ENCODE measurements at places on chromosomes 16 and 17. TPM values are rescaled to one million over a fixed set of nuclear protein-coding genes. Genes with fewer than 3 reads are reported as not detected.
A peak's percentile ranks its signal among the peaks of the same experiment; 100 is the strongest.

- H3K4me3 ChIP-seq, result no peak overlapping the region
- no peaks in the 10 kb centered on the region for H3K27me3 ChIP-seq
- no peak for DNase-seq
- H3K4me1 ChIP-seq, result peaks cover 26% of the 10 kb centered on the region
Measured at GRCh38 chr16:66036184-66036583, 330.3 kb upstream of the CDH5 start.

PLCG2 gene
- 0.94 TPM for total RNA-seq

C16orf96 gene
- 0.23 TPM for total RNA-seq

KLHL10 gene
- total RNA-seq, result 0.67 TPM

DNA sequence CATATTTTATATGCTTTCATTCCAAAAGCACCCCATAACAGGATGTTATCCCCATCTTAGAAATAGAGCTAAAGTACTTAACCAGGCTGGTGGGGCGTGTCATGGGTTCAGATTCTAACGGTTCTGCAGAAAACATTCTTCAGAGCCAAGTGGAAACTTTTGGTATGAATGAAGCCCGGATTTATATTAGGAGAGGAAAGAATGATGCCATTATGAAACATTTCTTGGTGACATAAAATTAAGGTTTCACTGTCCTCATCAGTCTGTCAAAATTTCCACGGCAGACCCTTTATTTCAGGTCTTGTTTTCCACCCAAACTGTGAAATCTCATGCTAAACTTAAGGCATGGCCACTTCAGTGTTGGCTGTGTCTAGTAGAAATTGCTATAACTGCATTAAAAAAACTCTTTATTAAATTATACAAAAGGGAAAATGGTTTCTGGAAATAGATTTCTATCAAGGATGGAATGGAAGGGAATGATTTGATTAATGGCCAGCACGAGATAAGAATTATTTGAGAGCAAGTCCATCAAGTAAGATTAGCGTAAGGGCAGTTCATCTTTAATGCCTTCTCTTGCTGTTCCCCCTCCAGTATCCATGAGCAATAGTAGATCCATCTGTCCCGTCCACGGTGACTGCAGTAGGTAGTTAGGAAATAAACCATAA, 11.7 kb downstream of the PRKCA start:
- no peaks in the 10 kb centered on the region for H3K27me3 ChIP-seq
- peaks cover 62% of the 10 kb centered on the region for H3K4me1 ChIP-seq
- no peak for DNase-seq
- peaks cover 12% of the 10 kb centered on the region for H3K36me3 ChIP-seq

GRCh38 chr17:19537111-19537510, 3.5 kb downstream of the SLC47A1 start:
- no peak overlapping the region for H3K27ac ChIP-seq
- H3K27me3 ChIP-seq, result peaks cover 10% of the 10 kb centered on the region
- no peak overlapping the region for H3K4me3 ChIP-seq
- no peaks in the 10 kb centered on the region for H3K36me3 ChIP-seq
- DNase-seq, result peak; percentile 33
- peaks cover 7% of the 10 kb centered on the region for H3K4me1 ChIP-seq

CHST4 gene
- total RNA-seq, result not detected

GRCh38 chr17:1743088-1743439, 393 bp downstream of the SERPINF2 start:
- H3K27me3 ChIP-seq, result no peaks in the 10 kb centered on the region
- H3K27ac ChIP-seq, result no peak overlapping the region
- DNase-seq, result no peak
- no peaks in the 10 kb centered on the region for H3K4me1 ChIP-seq

GRCh38 chr17:77459018-77459755, 318.4 kb downstream of the SEC14L1 start:
- H3K27me3 ChIP-seq, result no peaks in the 10 kb centered on the region
- H3K4me3 ChIP-seq, result no peak overlapping the region
- no peak for DNase-seq
- no peak overlapping the region for H3K27ac ChIP-seq

GRCh38 chr17:79290726-79291125, 216.1 kb downstream of the ENGASE start:
- no peak overlapping the region for H3K4me3 ChIP-seq
- no peak overlapping the region for H3K27ac ChIP-seq
- no peaks in the 10 kb centered on the region for H3K4me1 ChIP-seq
- no peak for DNase-seq

DNA sequence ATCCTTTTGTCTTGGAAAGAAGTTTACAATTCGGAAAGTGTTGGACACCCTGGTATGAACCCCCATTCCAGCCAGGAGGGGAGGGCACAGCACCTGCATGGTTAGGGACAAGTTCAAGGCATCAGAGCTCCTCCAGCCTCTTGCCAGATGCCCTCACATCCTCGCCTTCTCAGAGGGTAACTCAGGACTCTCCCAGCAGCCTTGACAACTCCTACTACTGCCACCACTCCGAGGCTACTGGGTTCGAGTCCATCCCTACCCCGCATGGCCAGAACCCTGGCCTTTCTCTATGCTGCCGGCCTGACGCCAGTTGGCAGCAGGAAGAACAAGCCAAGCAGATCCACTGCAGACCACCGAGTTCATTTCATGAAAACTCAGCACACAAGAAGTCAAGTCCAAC, 34.1 kb downstream of the AXIN2 start:
- H3K4me3 ChIP-seq, result no peak overlapping the region
- peaks cover 5% of the 10 kb centered on the region for H3K36me3 ChIP-seq
- H3K27me3 ChIP-seq, result no peaks in the 10 kb centered on the region
- no peak overlapping the region for H3K27ac ChIP-seq
- H3K4me1 ChIP-seq, result peaks cover 18% of the 10 kb centered on the region
- no peak for DNase-seq

CDK3 gene
- total RNA-seq, result 7.1 TPM

GRCh38 chr17:393806-394717, 41.5 kb upstream of the RPH3AL start:
- DNase-seq, result peak; percentile 59
- H3K36me3 ChIP-seq, result no peaks in the 10 kb centered on the region

GRCh38 chr17:71922439-71922838, 198.4 kb upstream of the SOX9 start:
- no peaks in the 10 kb centered on the region for H3K36me3 ChIP-seq
- H3K4me1 ChIP-seq, result peaks cover 37% of the 10 kb centered on the region
- H3K27me3 ChIP-seq, result no peaks in the 10 kb centered on the region
- no peak for DNase-seq
- H3K4me3 ChIP-seq, result no peak overlapping the region
- H3K27ac ChIP-seq, result no peak overlapping the region

DNA sequence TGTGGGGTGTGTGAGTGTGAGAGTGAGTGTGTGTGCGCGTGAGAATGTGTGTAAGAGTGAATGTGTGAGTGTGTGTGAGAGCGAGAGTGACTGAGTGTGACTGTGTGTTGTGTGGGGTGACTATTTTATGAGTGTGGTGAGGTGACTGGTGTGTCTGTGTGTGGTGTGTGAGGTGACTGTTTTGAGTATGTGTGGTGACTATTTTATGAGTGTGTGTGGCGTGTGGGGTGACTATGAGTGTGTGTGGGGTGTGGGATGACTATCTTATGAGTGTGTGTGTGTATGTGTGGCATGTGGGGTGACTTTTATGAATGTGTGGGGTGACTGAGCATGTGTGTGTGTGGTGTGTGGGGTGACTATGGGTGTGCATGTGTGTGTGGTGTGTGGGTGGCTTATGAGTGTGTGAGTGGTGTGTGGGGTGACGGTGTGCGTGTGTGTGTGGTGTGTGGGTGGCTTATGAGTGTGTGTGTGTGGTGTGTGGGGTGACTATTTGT, 152.9 kb upstream of the PLCG2 start:
- H3K4me1 ChIP-seq, result peaks cover 17% of the 10 kb centered on the region
- H3K27me3 ChIP-seq, result no peaks in the 10 kb centered on the region
- H3K4me3 ChIP-seq, result no peak overlapping the region
- DNase-seq, result no peak

STX1B gene
- total RNA-seq, result 4.0 TPM

DNA sequence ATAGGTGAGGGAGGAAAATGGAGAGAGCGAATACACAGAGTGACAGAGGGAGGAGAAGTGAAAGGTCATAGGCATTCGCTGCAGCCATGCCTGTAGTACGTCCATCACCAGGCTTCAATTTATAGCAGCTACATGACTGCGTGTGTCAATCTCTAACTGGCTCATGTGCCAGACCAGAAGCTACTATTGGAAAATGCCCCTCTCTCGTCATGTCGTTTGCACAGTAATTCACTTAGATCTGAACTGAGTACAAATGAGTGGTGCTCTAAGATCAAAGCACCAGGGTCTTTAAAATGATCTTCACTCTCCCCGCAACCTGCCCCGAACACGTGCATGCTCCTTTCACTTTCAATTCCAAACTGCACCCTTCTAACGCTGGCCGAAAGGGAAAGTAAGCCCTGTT, 51.3 kb downstream of the ADCY9 start:
- peaks cover 20% of the 10 kb centered on the region for H3K36me3 ChIP-seq
- H3K4me3 ChIP-seq, result no peak overlapping the region
- peaks cover 8% of the 10 kb centered on the region for H3K4me1 ChIP-seq
- DNase-seq, result no peak

DNA sequence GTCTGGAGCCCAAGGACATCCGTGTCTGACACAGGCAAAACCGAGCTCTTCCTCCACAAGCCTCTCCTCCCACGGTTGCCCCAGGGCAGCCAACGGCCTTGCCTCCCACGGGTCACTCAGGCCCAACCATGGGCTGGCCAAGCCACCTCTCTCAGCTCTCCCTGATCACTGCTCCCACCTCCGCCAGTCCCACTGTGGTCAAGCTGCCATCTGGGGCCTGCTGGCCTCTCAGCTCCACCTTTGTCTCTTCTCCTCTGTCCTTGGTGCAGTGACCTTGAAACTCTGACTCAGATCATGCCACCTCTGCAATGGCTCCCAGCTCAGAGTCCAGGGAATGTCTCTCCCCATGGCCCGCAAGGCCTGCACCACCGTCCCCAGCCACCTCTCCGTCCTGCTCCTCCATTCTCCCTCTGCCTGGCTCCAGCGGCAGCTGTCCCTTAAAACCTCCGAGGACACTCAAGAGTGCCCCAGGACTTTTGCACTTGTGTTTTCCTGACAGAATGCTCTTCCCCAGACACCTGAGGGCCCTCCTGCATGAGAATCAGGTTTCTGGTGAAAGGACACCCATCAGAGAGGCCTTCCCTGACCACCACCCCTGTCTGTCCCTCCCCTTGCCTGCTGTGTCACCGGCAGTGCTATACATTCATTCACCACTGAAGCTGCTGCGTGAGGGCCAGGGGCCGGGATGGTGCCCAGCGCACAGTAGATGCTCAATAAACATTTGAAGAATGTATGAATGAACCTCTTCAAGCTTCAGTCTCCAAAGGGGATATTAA, 19.3 kb downstream of the PEMT start:
- no peak overlapping the region for H3K4me3 ChIP-seq
- H3K27ac ChIP-seq, result no peak overlapping the region
- H3K36me3 ChIP-seq, result no peaks in the 10 kb centered on the region
- no peaks in the 10 kb centered on the region for H3K27me3 ChIP-seq
- H3K4me1 ChIP-seq, result peaks cover 8% of the 10 kb centered on the region

PTX4 gene
- not detected for total RNA-seq

GRCh38 chr17:82957469-82957795, 117.6 kb upstream of the ZNF750 start:
- H3K36me3 ChIP-seq, result peaks cover 30% of the 10 kb centered on the region
- H3K4me3 ChIP-seq, result no peak overlapping the region
- no peak for DNase-seq
- H3K27ac ChIP-seq, result no peak overlapping the region

ALDH3A1 gene
- total RNA-seq, result not detected

DNA sequence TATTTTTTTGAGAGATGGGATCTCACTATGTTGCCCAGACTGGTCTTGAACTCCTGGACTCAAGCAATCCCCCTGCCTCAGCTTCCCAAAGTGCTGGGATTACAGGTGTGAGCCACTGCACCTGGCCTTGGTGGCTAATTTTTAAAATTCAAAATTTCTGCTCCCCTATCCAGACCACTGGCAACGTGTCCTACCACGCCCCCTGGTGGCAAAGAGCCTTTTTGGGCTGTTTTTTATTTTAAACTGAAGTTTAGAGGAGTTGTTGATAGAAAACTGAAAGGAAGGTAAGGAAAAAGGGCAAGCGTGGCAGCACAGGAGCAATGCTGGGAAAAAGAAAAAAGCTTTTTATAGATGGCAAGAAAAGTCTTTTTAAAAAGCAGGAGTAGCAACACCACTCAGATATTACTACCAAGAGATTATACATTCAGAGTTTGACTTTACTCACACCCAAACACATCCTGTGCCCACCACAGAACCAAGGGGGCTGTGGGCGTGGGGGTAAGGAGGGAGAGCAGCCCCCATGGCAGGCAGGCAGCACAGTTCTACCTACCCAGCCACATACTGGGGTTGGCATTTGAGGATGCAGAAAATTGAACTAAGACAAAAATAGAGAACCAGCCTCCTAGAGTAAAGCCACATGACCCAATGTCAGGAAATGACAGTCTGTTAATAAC, 4.2 kb upstream of the MXRA7 start:
- H3K4me3 ChIP-seq, result no peak overlapping the region
- peaks cover 32% of the 10 kb centered on the region for H3K36me3 ChIP-seq
- peak overlapping the region; percentile 65 for H3K27ac ChIP-seq
- DNase-seq, result no peak
- H3K27me3 ChIP-seq, result no peaks in the 10 kb centered on the region

DNA sequence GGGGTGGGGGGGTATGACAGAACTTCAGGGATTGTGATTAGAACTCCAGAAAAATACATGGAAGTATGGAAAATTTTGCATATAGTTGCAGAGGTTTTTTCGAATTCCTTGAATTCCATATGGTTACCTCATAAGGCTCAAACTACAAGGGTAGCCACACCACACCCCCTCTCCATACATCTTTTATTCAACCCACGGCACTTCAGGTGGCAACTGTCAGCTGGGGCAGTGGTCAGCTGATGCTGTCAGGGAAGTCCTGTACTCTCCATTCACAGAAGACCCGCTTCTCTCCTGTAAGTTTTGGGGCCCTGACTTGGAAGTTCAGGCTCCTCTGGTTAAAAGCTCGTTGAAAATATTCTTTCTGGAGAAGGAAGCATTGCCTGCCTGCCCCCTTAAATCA, 57.5 kb upstream of the CLEC19A start:
- H3K36me3 ChIP-seq, result no peaks in the 10 kb centered on the region
- H3K27me3 ChIP-seq, result no peaks in the 10 kb centered on the region
- H3K27ac ChIP-seq, result no peak overlapping the region
- peaks cover 13% of the 10 kb centered on the region for H3K4me1 ChIP-seq
- H3K4me3 ChIP-seq, result no peak overlapping the region

DNA sequence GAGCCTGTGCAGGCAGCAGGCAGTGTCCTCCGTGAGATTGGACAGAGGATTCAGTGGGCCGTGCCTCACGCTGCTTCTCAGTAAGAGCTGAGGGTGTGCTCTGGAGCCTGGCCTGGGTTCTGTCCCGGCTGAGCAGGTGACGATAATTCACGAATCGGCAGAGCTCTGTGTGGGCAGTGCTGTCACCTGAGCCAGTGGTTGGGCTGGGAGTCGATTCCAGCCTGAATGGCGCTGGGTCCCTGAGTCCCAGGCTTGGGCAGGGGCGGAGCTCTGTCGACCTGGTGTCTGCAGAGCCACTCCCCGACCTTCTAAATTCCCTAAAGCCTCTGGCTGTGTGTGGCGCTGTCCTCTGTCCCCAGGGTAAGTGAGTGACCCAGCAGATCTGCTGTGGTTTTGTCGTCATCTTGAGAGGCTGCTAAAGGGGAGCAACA, 8.4 kb downstream of the ACSF3 start:
- H3K27me3 ChIP-seq, result no peaks in the 10 kb centered on the region
- H3K36me3 ChIP-seq, result peaks cover 19% of the 10 kb centered on the region
- H3K4me3 ChIP-seq, result no peak overlapping the region
- DNase-seq, result peak; percentile 60
- peaks cover 6% of the 10 kb centered on the region for H3K4me1 ChIP-seq
- H3K27ac ChIP-seq, result no peak overlapping the region

All from chondrocyte (in vitro differentiated cells).